Foreskin keratinocyte (primary cell): ENCODE measurements at places on chromosomes 16 and 17.

DNA sequence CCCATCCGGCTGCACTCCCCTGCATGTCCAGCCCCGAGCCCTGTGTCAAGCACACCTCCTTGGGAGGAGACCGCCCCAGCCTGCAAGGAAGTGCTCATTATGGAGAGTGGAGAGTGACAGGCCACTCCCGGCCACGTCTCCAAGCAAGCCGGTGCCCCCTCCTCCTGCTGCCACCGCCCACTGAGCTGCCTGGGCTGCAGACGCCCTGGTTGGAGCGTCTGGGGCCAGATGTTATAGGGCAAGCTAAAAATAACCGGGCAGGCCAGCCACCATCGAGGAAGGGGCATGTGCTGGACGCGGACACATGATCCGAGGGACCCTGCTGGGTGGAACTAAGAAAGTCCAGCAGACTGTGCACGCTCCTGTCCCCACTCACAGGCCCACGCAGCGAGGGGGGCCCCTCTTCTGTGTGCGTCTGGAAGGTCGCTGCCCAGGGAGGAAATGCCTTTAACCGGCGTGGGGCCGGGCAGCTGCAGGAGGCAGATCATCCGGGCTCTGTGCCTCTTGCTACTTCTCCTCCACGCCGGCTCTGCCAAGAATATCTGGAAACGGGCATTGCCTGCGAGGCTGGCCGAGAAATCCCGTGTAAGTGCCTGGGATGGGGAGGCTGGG, at the start of gene WFDC1:
WFDC1 (plus strand) TSS at position 348 of the 612 bp plus-strand sequence; CDS start at position 442, 94 bp downstream.
- no peak for DNase-seq

- DNase-seq: no peak
Observed at GRCh38 chr16:25966172-25967097, 274.7 kb downstream of the HS3ST4 start.

DNA sequence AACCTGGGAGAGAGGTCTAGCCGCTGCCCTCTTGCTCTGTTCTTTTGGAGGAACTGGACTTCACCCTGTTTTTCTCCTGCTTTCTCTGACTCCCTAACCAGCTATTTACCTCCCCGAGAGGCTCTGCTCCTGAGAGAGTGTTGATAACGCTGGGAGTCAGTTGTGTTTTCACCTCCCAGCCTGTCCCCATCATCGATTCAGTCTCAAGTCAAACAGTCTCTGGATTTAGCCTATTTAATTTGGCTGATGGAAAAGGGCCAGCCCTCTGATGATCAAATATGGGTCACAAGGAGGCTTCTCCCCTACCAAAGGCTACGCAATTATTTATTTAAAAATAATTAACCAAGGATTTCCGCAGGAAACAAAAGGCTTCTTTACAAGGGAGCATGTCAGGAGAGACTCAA, 31.8 kb downstream of the HNF1B start:
- no peak for DNase-seq

- no peak for DNase-seq
Observed at GRCh38 chr16:32116080-32116479, 137.0 kb upstream of the TP53TG3D start.

DNA sequence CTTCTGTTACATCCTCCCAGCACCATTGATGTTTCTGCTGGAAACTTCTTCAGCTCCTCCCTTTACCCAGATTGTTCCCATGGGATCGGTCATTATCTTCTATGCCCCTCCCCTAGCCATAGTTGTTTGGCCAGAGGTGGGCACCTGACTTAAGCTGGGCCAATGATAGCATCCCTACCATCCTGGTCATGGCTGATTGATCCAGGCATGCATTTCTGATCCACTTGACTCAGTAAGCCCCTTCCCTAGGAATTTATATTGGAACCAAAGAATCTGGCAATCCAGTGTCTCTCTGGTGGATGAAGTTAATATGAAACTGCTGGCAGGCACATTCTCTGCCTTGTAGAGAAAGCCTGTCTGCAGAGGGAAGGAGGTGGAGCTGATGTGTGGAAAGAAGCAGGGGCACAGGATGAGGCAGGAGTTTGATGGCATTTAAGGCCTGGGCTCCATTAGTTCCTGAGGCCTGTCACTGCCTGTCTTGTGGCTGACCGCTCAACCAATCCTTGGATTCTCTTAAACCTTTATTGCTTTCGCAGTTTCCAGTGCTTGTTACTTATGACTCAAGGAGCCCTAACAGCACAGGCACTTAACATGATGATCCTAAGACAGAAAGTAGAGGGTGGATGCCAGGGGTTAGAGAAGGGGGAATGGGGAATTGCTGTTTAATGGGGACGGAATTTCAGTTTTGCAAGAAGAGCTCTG, 152.4 kb downstream of the ABCC12 start:
- DNase-seq: peak; percentile 92

GRCh38 chr17:82281076-82281475, 7.6 kb upstream of the CSNK1D start:
- DNase-seq: no peak

- no peak for DNase-seq
Observed at GRCh38 chr16:11356573-11357331, 11.5 kb downstream of the RMI2 start.

DNA sequence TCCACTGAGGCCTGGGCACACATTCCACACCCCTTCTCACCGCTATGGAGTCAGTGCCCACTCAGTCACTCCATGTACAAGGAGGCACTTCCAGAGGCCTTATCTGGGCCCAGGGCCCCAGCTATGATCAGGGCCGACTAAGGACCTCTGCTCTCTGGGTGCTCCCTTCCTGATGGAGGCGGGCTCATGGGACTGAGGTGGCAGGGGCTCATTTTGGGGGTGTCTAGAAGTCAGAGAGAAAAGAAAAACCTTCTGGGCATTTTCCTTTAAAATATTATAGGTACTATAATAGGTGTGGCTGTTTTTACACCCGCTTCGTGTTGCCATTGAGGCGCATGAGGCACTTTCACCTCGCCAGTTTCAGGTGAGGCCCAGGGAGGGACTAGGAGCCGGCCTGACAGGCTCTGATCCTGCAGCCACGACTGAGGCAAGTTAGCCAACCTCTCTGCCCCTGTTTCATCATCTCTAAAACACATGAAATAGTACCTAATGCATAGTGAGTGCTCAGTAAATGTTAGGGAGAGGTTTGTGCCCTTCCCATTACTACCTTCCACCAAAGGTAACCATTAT, 14.4 kb downstream of the B9D1 start:
- no peak for DNase-seq

DNA sequence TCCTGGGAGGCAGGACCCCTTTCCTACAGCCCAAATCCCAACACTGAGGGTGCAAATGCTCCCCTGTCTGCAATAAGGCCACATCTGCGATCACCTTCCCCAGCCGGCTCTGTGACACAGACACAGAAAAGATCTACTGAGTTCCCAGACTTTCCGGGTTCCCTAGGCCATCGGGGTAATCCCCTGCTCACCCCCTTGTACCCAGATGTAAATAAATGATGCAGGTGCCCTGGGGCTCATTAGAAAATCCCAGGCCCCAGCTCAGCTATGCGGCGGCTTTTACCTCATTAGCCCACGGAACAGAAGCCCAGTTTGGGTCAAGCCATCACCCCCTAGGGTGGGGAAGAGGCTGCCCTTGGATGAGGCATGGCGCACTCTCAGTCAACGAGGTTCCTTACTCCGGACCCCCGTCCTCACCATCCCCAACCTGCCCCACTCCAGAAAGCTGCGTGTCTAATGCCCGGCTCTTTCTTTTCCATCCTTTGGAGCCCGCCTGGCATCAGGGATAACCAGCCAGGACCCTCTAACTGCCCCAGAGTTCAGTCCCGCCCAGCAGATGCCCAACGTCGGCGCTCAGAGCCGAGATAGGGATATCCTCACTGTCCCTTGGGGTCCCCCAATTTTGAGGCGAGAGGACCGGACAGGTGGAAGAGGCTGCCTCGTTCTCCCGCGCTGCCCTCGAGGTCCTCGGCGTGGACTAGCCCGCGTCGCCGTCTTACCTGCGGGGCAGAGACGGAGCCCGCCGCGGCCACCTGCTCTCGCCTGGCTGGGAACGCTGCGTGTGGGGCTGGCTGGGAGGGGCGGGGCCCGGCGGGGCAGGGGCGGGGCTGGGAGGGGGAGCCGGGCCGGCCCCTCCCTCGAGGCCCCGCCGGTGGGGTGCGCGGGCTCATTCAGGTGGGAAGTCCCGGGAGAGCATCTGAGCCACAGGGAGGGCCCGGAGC, at the start of gene ZNF385C:
ZNF385C (minus strand) TSS at position 783 of the 941 bp plus-strand sequence. CDS start 35,417 bp downstream, outside the sequence.
- no peak for DNase-seq

GRCh38 chr17:58789831-58790230, 34.2 kb downstream of the PPM1E start:
- DNase-seq: no peak

DNA sequence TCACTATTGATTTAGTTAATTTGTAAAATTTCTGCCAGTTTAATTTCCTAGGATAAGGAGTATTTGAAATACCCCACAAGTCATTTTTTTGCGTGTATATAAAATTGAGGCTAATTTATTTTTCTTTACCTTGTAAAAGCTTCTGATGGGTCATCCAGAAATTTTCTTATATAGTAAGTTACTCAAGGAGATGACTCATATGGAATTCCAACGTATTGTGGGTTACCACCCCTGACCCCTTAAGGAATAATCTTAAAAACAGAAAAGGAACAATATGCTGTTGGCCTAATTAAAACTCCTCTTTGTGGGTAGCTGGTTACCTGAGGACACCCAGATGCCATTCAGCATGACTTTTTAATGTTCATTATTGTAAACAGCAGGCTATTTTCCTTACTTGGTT, 13.6 kb downstream of the HEATR6 start:
- no peak for DNase-seq

DNA sequence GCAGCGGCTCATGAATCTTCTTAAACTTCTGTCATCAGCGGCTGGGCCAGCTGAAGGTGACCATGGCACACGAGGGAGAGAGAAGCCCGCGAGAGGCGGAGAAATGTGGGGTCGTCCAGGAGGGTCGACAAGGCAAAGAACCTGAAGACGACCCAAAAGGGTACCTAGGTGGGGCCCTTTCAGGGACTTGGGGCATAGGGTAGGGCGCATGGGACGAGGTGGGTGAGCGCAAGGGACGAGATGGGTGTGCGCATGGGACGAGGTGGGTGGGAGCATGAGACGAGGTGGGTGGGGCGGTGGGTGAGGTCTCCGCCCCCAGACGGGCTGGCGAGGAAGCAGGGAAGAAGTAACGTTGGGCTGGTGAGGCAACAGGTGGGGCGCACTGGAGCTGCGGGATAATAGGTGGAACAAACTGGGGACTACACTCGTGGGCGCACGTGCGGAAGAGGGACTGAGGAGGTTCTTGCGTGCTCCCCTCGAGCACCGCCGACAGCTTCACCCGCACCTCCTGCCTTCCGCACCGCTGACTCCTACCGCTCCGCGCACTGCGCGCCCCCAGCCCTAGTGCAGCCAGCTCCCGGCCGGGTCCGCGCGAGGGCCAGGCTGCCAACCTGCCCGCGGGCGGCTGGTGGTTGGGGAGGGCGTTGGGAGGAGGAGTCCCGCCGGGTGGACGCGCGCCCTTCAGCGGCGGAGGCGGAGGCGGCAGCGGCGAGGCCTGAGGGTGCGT, 23.2 kb upstream of the CRYM start:
- peak; percentile 75 for DNase-seq

GRCh38 chr17:74049167-74049966, 154.1 kb upstream of the RPL38 start:
- DNase-seq: no peak

GRCh38 chr16:13429416-13429815, 490.5 kb upstream of the ERCC4 start:
- no peak for DNase-seq

DNA sequence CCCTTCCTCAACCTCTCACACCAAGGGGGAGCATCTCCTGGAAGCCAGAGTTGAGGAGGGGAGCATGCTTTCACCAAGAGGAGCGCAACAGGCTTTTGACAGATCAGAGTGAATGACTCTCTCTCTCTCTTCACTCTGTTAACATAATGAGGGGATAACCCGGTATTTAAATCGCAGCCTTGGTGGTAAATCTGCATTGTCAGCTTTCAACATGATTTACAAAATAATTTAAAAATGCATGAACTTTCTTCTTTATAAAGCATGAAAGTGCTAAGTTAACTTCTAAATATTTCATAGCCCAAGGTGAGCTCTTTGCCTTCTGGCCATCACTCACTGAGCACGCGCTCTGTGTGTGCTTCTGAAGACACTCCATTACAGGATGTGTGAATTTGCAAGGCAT, 61.8 kb downstream of the TMEM114 start:
- no peak for DNase-seq

DNA sequence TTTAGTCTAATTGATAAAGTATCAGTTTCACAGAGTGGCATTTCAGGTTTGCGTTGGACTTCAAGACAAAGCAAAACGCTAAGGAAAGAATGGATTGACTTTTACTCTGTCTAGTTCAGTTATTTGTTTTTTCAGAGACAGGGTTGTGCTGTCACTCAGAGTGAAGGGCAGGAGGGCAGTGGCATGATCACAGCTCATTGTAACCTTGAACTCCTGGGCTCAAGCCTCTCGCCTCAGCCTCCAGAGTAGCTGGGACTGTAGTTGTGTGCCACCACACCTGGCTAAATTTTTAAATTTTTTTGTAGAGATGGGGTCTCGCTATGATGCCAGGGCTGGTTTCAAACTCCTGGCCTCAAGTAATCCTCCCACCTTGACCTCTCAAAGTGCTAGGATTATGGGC, 86.4 kb downstream of the CACNG1 start:
- no peak for DNase-seq

DNA sequence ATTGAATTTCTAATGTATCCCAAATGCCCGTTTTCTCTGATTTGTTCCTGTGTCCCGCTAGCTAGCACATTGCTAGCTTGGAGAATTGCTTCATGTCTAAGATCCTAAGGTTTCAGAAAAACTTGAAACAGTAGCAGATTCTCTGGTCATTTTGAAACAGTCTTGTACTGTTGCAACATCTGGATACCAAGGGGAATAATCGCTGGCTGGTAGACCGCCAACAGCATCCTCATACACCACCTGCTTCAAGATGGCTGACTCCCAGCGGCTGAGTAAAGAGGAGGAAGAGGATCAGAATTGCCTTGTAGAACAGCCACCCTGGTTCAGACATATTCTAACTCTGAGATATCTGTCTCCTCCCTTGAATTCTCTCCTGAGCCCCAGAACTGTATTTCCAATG, 226.7 kb upstream of the ELAC2 start:
- no peak for DNase-seq

- no peak for DNase-seq
Observed at GRCh38 chr17:17351356-17351891, 48.3 kb downstream of the NT5M start.

- DNase-seq: no peak
Observed at GRCh38 chr16:23587726-23588125, 8.4 kb downstream of the NDUFAB1 start.

DNA sequence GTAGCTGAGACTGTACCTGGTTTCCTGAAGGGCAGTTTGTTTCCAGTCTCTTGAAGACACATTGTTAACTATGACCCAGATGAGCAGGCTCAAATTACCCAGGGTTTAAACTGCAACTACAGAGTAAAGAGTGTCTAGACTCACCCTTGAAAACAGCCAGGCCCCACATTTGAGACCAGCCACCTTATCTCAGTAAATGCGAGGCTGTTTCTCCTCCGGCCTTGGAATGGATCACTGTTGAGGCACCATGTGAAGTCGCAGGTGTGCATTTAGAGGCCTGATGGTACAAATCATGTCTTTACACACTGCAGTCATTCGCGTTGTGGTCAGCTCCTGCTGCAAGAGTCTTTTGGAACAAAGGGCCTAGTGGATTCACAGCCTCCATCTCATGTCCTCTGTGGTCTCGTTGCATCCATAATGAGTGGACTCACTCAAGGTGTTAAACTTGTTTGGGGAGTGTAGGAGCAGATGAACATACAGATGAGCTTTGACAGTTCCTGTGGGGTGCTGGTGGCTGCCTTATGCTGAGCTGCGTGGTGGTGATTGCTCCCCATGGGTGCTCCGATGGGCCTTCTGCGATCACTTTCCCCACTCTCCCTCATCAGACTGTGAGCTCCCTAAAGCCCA, 18.5 kb upstream of the N4BP1 start:
- DNase-seq: no peak
